Activated naive CD4-positive, alpha-beta T cell (primary cell): ENCODE measurements at places on chromosomes 2 and 18.

- no peak for DNase-seq
These were observed 530.0 kb downstream of the BCL11A start for GRCh38 chr2:60023256-60023985.

DNA sequence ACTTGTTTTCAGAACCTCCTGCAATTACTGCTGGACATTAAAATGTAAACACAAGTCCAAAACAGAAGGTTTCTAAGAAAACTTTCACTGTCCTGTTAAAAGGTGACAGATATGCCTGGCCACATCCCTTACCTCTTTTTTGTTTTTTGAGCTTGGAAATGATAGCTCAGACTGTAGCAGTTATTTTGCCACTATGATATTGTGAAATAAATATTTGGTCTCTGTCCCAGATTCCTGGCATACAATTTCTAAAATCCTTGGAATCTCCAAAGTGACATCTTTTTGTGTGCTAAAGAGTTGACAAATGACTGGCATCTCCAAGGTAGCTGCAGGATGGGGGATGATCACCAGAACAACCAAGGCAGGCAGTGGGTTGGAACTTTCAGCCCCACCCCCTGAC, 16.8 kb downstream of the TPGS2 start:
- DNase-seq, result no peak

DNA sequence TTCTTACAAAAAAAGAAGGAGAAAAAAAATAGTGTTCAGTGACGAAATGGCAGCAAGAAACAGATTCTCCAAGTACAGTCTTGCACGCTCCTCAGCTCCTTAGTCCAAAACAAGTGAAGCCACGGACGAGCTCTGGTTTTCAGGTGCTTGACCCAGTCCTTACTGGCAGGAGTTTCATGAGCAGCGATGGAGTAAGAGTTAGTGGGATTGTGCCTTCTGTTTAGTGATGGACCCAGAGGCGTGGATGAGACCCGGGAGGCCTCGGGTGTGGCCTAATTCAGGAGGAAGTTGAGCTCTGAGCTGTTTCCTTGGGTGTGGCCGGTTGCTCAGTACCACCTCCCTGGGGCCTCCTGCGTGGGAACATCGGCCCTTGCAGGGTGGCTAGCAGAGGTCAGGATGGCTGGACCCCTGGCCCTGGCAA, 52.0 kb downstream of the KIF5C start:
- no peak for DNase-seq

DNA sequence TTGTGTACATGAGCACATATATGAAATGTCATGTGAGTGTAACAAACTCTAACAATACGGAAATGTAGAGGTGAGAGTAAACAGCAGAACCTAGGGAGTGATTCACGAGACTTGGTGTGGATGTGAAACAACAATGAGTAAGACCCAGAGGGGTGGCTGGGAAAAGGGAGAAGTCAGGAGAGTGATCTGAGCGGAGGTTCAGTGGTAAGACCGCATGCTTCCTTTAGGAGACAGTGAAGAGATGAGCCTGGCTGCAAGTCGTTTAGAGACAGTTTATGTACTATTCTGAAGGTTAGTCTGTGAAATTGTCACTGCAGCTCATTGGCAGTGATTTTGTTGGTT, 150.6 kb downstream of the PRPF40A start:
- DNase-seq, result no peak

DNA sequence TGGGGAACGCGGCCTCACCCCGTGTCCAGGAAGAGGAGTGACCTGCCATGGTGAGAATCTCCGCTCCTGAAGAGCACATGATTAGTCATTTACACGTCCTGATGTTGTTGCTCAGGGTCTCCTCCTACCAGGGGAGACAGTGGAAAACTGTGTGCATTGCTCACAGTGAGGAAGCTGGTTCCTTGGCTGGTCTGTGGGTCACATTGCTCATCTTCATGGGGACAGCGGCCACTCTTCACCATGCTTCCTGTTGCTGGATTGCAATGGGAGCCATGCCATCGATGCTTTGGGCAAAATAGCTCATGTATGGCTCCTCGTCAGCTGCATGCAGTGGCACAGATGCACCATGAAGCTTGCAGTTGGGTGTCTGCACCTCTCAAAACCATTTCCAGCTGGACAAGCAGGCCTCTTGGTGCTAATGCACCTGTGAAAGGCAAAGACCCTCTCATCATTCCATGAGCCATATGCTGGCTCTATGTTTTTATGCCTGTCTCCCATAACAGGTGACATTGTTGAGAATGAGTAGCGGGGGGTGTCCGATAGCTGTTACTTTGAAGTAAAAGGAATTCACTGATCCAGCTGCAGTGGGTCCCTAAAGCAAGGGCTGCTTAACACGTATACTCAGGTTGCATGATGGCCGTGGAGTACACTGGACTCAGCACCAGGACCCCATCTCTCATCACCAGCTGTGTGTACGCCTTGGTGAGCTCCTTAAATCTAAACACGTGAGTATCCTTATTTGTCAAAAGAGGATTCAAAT, 135.0 kb upstream of the ALKAL2 start:
- DNase-seq, result no peak

- DNase-seq, result no peak
These were observed 1.2 kb downstream of the CABLES1 start for GRCh38 chr18:23136326-23137096.

GRCh38 chr2:3857576-3857975, 154.2 kb downstream of the DCDC2C start:
- DNase-seq, result no peak

DNA sequence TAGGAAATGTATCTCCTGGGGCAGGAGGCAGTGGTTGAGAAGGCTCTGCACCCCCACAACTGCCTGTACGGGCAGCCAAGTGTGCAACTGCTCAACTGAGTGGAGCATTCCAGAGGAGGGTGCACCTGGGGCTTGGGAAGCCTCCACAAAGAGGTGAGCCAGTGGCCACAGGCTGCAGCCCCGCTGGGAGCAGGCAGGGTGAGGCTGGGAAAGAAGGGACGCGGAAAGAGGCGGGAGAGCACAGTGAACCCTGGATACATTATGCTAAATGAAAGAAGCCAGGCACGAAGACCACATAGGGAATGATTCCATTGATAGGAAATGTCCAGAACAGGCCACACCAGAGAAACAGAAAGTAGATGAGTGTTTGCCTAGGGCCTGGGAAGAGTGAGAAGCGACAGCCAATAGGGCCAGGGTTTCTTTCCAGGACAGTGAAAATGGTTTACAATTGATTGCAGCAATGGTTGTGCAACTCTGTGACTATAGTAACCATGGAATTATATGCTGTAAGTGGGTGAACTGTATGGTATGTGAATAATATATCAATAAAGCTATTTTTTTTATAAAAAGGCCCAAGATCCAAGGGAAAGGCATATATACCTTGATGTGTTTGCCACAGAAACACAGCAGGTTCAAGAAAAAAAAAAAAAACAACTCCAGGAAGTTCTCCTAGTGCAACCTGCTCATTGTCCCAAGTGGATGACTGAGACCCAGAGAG, 82.4 kb downstream of the DDX1 start:
- DNase-seq, result no peak

- no peak for DNase-seq
These were observed 166.1 kb downstream of the CLIP4 start for GRCh38 chr2:29281086-29281915.

DNA sequence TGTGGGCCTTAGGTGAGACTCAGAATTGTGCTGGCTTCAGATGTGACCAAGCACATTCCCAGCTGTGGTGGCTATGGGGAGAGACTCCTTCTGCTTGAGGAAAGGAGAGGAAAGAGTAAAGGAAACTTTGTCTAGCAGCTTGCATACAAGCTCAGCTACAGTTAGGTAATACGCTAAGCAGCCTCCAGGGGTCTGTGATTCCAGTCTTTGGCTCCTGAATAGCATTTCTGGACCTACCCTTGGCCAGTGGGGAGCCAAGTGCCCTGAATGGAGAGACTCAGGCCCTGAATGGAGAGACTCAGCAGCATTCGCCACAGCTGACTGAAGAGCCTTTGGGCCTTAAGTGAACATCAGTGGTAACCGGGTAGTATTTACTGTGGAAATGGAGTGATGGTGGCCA, 227.4 kb upstream of the CDH7 start:
- DNase-seq, result no peak

- DNase-seq, result no peak
These were observed 650 bp downstream of the ORMDL1 start for GRCh38 chr2:189783451-189783926.

- no peak for DNase-seq
These were observed 886.2 kb upstream of the NRXN1 start for GRCh38 chr2:51918113-51918512.

DNA sequence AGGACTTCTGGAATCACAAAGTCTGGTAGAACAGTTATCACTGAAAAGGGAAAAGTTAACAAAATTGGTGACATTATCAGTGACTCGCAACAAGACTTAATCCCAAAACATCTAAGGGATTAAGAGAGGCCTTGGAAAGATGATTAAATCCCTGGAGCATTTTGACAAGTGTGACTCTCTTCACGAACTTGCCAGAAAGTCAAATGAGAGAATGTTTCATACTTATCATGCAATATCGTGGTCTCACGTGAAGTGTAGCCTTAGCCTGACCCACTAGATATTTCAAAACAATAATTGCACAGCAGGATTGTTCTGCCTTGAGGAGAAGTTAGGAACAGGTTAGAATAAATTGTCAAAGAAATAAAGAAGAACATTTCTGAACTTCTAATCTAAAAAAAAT, 104.5 kb downstream of the COL6A3 start:
- DNase-seq, result no peak

DNA sequence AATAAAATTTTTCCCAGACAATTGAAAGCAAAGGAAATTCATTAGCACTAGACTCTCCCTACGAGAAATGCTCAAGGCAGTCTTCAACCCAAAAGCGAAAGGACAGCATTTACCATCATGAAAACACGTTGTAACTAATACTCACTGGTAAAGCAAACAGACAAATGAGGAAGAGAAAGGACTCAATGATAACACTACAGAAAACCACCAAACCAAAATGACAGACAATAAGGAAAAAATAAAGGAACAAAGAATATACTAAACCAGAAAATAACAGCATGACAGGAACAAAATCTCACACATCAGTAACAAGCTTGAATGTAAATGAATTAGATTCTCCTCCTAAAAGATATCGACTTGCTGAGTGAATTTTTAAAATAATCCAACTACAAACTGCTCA, 190.7 kb downstream of the NOL4 start:
- no peak for DNase-seq

- no peak for DNase-seq
These were observed 234.4 kb downstream of the LPIN1 start for GRCh38 chr2:11980809-11981208.

DNA sequence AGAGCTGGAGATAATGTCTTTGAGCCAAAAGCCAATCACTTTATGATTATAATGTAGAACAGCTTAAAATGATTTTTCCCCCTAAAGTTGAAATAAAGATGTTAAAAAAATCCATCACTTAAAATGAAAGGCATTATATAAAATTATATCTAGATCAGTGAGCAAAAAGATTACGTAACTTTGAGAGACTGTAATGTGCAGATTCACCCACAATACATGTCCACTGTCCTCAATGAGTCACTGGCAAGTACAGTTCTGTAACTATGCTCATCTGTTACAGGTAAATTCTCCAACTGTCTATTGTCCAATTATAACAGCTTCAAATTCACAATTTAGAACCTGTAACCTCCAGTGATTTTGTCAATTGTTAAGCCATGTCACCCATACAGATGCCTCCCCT, 19.0 kb downstream of the FAM161A start:
- DNase-seq, result no peak

DNA sequence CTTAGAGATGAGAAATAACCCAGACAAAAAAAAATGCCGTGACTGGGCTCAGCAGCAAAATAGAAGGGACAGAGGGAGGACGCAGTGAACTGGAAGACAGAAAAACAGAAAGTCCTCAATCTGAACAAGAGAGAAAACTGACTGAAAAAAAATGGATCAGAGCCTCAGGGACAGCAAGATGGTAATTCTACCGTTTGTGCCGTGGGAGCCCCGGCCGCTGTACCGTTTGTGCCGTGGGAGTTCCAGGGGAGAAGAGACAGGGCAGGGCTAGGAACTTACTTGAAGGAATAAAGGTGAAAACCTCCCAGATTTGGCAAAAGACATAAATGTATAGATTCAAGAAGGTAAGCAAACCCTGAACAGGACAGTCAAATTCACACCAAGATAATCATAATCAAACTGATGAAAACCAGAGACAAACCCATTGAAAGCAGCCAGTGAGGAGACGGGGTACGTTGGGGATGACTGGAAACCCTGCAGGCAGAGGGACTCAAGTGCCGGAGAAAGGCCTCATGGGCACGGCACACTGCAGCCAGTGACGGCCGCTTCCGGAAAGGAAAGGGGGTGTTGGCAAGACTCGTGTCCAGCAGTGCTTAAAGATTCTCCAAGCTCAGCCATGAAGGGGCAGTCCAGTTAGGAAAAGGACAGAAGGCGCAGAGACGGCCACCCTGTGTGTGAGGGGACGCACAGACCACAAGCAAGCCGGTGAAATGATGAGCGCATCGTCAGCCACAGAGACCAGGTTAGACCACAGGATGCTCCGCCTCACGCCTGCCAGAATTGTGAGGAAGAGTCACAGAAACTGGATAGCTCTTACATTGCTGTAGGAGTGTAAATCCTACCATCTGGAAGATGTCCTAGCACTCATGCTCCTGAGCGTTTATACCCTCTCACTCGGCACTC, 40.0 kb upstream of the NFATC1 start:
- DNase-seq, result no peak

- no peak for DNase-seq
These were observed 47.8 kb downstream of the TRAPPC12 start for GRCh38 chr2:3427272-3427671.

DNA sequence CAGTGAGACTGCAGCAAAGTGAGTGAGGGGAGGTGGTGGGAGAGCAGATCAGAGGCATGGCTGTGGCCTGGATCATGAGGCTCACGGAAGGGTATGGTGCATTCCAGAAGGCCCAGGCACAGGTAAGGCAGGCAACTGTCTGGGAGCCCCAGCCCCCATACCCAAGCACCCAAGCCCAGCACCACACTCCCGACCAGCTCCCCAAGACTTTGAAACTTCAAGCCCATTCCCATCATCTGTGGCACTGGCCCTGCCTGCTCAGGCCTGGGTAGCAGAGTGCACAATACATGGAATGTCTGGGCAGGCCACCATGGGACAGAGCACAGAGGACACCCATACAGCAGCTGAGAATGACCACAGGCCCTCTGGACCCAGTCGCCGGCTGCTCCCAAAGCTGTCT, 202.6 kb upstream of the ARL4C start:
- no peak for DNase-seq

- DNase-seq, result no peak
These were observed 21.9 kb downstream of the MRPL35 start for GRCh38 chr2:86221066-86221684.

- DNase-seq, result no peak
These were observed 61.8 kb upstream of the EFEMP1 start for GRCh38 chr2:55985406-55985805.

- DNase-seq, result no peak
These were observed 35.1 kb upstream of the YWHAQ start for GRCh38 chr2:9665898-9666297.

DNA sequence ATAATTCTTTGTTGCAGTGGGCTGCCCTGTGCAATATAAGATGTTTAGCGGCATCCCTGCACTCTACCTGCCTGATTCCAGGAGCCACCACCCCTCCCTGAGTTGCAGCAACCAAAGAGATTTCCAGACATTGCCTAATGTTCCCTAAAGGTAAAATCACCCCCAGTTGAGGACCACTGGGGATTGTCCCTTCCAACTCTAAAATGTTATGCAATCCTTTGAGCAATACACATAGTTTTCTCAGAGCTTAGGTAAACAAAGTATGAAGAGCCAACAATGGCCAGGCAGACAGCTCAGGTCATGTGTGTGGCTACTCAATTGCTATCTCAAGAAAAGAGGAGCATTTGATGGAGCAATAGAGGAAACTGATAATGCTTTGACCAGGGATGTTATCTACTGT, 87.0 kb downstream of the XDH start:
- DNase-seq, result no peak
